Vein endothelial cell (primary cell): ENCODE measurements at places on chromosomes 12 and 14. TPM values are rescaled to one million over a fixed set of nuclear protein-coding genes. Genes with fewer than 3 reads are reported as not detected.

LPCAT3 gene
- total RNA-seq = 7.8 and 13.4 TPM in 2 replicates

TIMM9 gene
- total RNA-seq = 28.4 and 30.9 TPM in 2 replicates

TMEM263 gene
- 67.9 and 71.2 TPM in 2 replicates for total RNA-seq

CPNE6 gene
- total RNA-seq = not detected in 2 replicates

KRT3 gene
- total RNA-seq = not detected in 2 replicates

RPGRIP1 gene
- not detected in 2 replicates for total RNA-seq

DNAI7 gene
- not detected in 2 replicates for total RNA-seq

DPY19L2 gene
- 0.29 and 0.98 TPM in 2 replicates for total RNA-seq

TMEM179 gene
- total RNA-seq = 0.65 TPM in 1 of 2 replicates, not detected in the other

MGAT4C gene
- 0.10 TPM in 1 of 2 replicates, not detected in the other for total RNA-seq

RIPK3 gene
- total RNA-seq = 4.2 and 4.9 TPM in 2 replicates

BBOF1 gene
- total RNA-seq = 1.6 and 2.6 TPM in 2 replicates

MLEC gene
- total RNA-seq = 63.7 and 80.6 TPM in 2 replicates

SUOX gene
- 20.9 and 25.8 TPM in 2 replicates for total RNA-seq

CSRP2 gene
- total RNA-seq = 3.6 and 6.5 TPM in 2 replicates

FITM1 gene
- total RNA-seq = 0.65 TPM in 1 of 2 replicates, not detected in the other

PCED1B gene
- 0.33 and 0.38 TPM in 2 replicates for total RNA-seq

SYCP3 gene
- 0.33 and 0.67 TPM in 2 replicates for total RNA-seq

CHGA gene
- not detected in 2 replicates for total RNA-seq

TESPA1 gene
- not detected in 2 replicates for total RNA-seq

ABCC9 gene
- under 0.01 and 0.10 TPM in 2 replicates for total RNA-seq

LPAR5 gene
- total RNA-seq = 0.10 TPM in 1 of 2 replicates, not detected in the other

INHBC gene
- not detected in 2 replicates for total RNA-seq

FBXW8 gene
- total RNA-seq = 22.7 and 25.2 TPM in 2 replicates

GRIP1 gene
- total RNA-seq = under 0.01 and 0.10 TPM in 2 replicates

GPRC5D gene
- 0.38 TPM in 1 of 2 replicates, not detected in the other for total RNA-seq

MAP1LC3B2 gene
- total RNA-seq = 0.33 and 0.86 TPM in 2 replicates

KRT1 gene
- not detected in 2 replicates for total RNA-seq

AKAP5 gene
- total RNA-seq = 0.33 and 0.76 TPM in 2 replicates

CMKLR1 gene
- total RNA-seq = under 0.01 and 0.10 TPM in 2 replicates

ADCK1 gene
- 3.6 and 5.6 TPM in 2 replicates for total RNA-seq

DBX2 gene
- not detected in 2 replicates for total RNA-seq

HCAR1 gene
- total RNA-seq = under 0.01 and 0.10 TPM in 2 replicates

VRTN gene
- not detected in 2 replicates for total RNA-seq

ARG2 gene
- 18.5 and 20.6 TPM in 2 replicates for total RNA-seq

PROX2 gene
- total RNA-seq = under 0.01 TPM in 1 of 2 replicates, not detected in the other

RGS6 gene
- not detected in 2 replicates for total RNA-seq

IFI27L2 gene
- 11.8 and 13.4 TPM in 2 replicates for total RNA-seq

SPRING1 gene
- total RNA-seq = 38.9 and 51.2 TPM in 2 replicates

CPSF2 gene
- total RNA-seq = 40.8 and 46.4 TPM in 2 replicates
